ENCODE measurements at places on chromosomes 3 and 15. TPM values are rescaled to one million over a fixed set of nuclear protein-coding genes. Genes with fewer than 3 reads are reported as not detected.

The UQCC5 gene
- 5.1 TPM for total RNA-seq

The FOXB1 gene
- total RNA-seq: not detected

The LMAN1L gene
- not detected for total RNA-seq

The P3H2 gene
- 16.5 TPM for total RNA-seq

The GANC gene
- 15.0 TPM for total RNA-seq

The TEX55 gene
- not detected for total RNA-seq

The NEIL1 gene
- 12.6 TPM for total RNA-seq

The PLCH1 gene
- total RNA-seq: 0.29 TPM

The GOLIM4 gene
- 13.5 TPM for total RNA-seq

The CD200R1 gene
- 3.1 TPM for total RNA-seq

The LOXL1 gene
- total RNA-seq: 7.7 TPM

The ZNF774 gene
- total RNA-seq: 0.79 TPM

The LIPH gene
- total RNA-seq: 11.3 TPM

The CYB561D2 gene
- 18.1 TPM for total RNA-seq

The KNSTRN gene
- 16.0 TPM for total RNA-seq

Measured in esophagus squamous epithelium (tissue), 5 donors.